ENCODE measurements at places on chromosomes 12 and 14. TPM values are rescaled to one million over a fixed set of nuclear protein-coding genes. Genes with fewer than 3 reads are reported as not detected.

The KRT78 gene
- total RNA-seq, result 0.21 TPM

The PROX2 gene
- total RNA-seq, result not detected

DNA sequence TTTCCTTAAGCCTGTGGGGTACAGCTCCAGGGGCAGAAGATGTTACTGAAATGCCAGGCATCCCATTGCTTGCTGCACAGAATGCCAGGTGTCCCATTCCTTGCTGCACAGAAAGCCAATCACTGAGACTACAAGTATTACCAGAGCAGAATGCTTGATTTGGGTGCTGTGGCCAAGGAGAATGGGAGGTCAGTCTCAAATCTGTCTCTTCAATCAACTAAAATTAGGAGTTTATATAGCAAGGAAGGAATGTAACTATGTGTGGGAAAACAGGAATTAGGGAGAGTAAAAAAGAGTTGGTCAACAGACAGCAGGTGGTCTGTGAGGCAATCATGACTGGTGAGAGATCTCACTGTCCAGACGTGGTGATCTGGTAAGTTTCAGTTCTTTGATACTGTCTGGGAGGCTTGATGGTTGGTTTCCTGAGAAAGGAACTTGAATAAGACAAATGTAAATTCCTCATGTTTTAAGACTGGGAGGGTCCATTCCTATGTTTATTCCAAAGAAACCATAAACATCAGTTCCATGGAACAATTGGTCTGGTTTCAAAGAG is 31.2 kb upstream of the VASH1 start:
- no peak for DNase-seq

DNA sequence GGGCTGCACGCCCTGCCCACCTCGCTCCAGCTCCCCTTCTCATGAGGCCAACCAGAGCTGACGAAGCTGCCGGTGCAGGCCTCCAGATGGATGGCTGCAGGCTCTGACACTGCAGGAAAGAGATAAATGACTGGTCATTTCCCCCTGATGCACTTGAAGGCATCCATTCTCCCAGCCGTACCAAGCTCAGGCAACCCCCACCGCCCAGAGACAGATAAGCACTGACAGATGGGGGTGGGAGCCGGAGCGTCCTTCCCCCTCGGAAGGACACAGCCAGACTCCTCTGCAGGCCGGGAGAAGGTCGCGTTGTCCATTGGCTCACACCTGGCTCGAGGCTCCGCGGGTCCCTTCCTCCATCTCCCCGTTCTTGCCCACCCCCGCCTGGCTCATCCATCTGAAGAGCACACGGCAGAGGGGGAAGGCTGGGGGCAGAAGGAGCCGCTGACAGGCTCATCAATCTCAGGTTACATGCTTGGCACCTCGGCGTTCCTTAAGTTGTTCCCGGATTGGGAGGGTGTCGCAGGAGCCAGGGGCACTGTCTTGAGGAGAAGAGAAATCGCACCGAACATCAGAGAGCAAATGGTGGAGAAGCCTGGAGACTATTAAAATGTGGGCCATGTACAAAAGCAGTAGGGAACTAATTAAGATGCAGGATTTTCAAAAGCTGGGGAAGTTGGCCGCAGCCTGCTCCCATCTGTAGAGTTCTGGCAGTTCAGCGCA is 151.6 kb downstream of the DPF3 start:
- DNase-seq, result no peak

The HIGD1C gene
- not detected for total RNA-seq

GRCh38 chr12:26929590-26929989 is 8.2 kb downstream of the INTS13 start:
- no peak for DNase-seq

- DNase-seq, result no peak
Observed at GRCh38 chr12:42853370-42854140, 264.0 kb upstream of the PRICKLE1 start.

DNA sequence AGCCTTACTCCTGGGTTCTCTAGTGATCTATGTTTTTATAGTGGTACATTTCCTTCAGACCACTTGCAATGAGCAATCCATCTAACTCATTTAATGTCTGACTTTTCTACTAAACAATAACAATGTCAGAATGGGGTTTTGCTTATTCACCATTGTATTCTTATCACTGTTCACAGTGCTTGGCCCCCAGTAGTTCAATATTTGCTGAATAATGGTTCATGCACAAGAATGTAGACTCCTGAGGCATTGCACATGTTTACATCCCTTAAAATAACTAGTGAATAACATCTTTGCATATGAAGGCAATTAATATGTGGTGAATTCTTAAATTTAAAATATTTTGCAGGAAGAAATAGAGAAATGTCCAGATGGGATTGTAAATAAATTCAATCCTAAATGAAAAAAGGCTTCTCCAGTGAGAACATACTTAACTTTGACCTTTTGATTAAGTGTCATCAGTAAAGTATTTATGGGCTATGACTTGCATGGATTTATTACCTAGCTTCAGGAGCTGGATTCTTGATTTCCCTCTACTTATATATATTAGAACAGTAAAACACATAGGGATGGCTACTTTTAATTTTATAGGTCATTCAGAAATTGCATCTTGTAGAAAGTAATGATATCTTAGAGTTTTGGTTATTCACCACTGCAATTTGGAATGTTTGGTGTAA is 3.4 kb downstream of the CCER1 start:
- no peak for DNase-seq

The KRT71 gene
- total RNA-seq, result not detected

The KCNC2 gene
- not detected for total RNA-seq

DNA sequence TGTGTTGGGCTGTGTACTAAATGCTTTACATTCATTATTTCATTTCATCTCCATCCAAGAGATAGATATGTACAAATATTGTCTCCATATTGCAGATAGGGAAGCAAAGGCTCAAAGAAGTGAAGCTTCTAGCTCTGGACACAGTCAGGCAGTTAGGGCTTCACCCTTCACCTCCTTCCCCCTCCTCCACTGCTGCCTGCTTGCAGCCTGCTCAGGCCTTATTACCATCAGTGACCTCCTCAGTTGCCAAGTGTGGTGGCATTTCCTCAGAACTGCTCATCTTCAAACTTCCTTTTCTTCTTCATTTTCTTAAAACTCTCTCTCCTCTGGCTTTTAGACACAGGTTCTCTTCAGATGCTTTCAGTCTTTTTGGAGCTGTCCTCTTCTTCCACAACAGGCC is 4.7 kb upstream of the GPATCH2L start:
- no peak for DNase-seq

- no peak for DNase-seq
Observed at GRCh38 chr12:54821676-54822075, 32.6 kb upstream of the MUCL1 start.

GRCh38 chr12:58566599-58566998 is 353.7 kb downstream of the LRIG3 start:
- no peak for DNase-seq

DNA sequence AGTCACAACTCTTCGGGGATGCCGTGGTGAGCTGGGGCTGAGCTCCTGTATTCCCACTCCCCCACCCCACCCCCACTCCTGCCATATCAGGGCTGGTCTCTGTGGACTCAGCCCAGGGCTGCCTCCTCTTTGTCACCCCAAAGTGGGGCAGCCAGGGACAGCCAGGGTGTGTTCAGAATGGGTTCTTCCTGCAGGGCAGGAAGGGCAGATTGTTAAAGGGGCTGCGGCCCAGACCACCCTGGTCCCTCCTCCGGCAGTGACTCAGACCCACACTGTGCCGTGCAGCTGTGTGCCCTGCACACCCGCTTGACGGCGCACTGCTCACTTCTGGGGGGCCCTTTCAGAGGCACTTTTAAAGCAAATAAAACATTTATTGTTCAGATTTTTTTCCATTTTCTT is 9.3 kb downstream of the SLC48A1 start:
- no peak for DNase-seq

The MAP3K9 gene
- 0.22 TPM for total RNA-seq

DNA sequence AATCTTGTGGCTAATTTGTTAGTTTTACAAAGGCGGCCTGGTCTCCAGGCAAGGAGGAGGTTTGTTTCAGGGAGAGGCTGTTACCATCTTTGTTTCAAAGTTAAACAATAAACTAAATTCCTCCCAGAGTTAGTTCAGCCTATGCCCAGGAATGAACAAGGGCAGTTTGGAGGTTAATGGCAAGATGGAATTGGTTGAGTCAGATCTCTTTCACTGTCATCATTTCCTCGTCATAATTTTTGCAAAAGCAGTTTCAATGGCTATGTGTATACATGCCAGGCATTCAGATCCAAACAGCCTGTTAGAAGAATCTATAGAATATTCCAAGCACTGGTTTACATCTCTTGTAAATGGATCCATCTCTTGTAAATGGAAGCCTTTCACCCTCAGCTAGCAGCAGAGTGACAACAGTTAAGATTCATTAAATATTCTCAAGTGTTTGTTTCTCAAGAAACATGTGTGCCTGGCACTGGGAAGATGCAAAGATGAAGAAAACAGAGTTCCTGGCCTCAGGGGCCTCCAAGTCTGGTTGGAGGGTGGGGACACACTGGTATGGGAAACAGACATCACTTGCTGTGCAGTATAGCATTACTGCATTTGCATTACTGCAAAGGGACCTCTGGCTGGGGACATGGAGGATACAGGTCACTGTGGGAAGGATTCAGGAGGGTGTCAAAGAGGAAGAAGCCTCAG is 65.8 kb downstream of the RIN3 start:
- no peak for DNase-seq

GRCh38 chr14:53035336-53036210 is 84.7 kb upstream of the FERMT2 start:
- no peak for DNase-seq

Measured in SJSA1 (cell line).